ENCODE measurements at places on chromosomes 6 and 20.

GRCh38 chr20:63411898-63412631 is 50.9 kb upstream of the CHRNA4 start:
- DNase-seq: no peak

- peak; percentile 30 for DNase-seq
These were observed 6.5 kb downstream of the CEP162 start for GRCh38 chr6:84220809-84221409.

- no peak for DNase-seq
These were observed 16.3 kb upstream of the ADGRG6 start for GRCh38 chr6:142285235-142286087.

DNA sequence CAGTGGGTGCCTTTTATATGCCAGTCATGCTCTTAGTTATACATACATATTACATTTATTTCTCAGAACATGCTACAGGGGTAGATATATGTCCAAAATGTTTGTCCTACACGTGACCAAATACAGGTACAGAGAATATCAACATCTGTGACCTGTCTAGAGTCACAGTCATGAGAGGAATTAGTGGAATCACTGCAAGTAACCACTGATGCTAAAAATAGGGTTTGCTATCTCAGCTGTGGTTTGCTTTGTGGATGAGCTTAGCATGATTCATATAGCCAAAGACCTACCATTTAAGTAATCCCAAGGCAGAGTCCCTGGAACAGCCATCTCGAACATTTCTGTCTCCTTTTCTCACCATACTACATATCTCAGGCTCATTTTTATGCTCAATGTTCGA is 32.3 kb downstream of the GSTA3 start:
- peak; percentile 95 for DNase-seq

- DNase-seq: peak; percentile 57
These were observed 192.9 kb downstream of the AIG1 start for GRCh38 chr6:143253586-143253985.

- DNase-seq: no peak
These were observed 104.7 kb downstream of the ZFP64 start for GRCh38 chr20:52086878-52087277.

GRCh38 chr20:36613974-36614373 is 8.4 kb downstream of the RAB5IF start:
- no peak for DNase-seq

- DNase-seq: peak; percentile 26
These were observed 329.8 kb upstream of the SOX4 start for GRCh38 chr6:21263531-21264287.

DNA sequence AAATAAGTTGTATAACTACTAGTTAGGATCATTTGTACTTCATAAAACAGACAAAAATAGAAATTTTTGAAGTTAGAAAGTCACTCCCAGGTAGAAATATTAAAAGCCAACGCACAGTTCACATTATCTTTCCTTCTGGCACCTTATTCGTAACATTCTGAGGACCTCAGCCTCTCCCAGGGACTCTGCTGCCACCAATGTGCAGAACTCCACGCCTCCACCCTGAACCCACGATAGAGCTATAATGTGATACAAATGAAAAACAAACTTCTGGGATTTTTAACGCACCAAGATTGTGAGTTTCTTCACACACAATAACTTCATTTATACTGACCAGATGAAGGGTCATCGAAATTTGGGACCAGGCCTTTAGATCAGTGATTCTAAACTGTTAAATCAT is 9.5 kb downstream of the BMP7 start:
- DNase-seq: no peak

GRCh38 chr20:18388860-18389259 is 78.0 kb downstream of the DZANK1 start:
- peak; percentile 26 for DNase-seq

GRCh38 chr6:129695373-129696027 is 14.5 kb downstream of the ARHGAP18 start:
- DNase-seq: no peak

GRCh38 chr6:135488023-135488422 is 9.5 kb downstream of the AHI1 start:
- peak; percentile 43 for DNase-seq

DNA sequence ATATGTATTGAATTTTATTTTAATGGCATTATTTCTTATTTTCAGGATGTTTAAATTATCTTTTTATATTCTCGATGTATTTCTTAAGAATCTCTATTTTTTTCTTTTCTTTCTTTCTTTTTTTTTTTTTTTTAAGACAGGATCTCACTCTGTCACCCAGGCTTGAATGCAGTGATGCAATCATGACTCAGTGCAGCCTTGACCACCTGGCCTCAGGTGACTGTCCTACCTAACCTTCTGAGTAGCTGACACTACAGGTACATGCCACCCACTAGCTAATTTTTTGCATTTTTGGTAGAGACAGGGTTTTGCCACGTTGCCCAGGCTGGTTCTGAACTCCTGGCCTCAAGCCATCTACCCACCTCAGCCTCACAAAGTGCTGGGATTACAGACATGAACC is 143.8 kb upstream of the LAMA2 start:
- DNase-seq: no peak

GRCh38 chr6:158825951-158826306 is 6.8 kb upstream of the EZR start:
- no peak for DNase-seq

DNA sequence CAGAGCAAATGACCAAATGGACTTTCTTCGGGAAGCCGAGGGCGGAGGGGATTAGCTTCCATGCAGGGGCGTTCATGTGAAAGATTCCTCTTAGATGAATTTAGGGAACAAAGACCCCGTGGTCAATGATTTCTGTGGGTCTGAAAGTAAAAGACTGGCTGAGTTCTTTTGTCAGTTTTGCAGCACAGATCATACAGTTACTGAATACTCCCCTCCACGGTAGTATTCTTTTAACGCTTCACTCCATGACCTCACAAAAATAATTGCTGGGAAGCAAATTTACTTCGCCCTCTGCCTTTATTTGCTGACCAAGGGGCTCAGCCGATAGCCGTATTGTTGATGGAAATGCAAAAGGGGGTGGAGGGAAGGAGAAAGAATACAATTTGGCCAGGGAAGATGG is 86.0 kb upstream of the SALL4 start:
- DNase-seq: no peak

DNA sequence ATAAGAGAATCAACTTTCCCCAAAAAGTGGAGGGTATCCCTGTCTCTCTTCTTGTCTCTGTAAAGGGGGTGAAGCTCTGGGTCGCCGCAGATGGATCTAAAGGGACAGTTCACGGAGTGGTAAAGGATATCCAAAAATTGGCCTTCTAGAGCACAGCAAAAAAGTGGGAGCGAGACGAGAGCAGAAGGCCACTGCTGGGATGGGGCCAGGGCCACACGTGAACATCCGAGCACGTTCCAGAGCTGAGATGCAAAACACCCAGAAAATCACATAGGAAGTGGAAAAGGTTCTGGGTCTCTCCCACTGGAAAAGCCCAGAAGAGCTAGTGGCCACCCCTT is 837 bp downstream of the TRAM2 start:
- no peak for DNase-seq

DNA sequence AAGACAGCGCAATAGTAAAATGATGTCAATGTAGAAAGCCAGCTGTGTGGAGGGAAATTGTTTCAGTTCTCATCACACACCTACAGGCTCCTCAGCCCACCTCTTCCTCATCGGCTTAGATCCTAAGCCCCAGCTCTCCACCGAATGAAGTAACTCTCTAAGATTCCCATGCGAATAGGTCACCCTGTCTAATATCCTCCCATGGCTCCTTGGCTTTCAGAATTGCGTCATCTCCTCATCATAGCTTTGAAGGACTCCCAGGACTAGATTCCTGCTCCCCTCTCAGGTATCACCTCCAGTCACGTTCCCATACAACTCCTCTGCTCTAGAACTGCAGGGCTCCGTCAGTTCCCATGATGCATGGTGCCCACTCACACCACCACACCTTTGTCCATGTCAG is 16.2 kb upstream of the SLC22A16 start:
- DNase-seq: no peak

DNA sequence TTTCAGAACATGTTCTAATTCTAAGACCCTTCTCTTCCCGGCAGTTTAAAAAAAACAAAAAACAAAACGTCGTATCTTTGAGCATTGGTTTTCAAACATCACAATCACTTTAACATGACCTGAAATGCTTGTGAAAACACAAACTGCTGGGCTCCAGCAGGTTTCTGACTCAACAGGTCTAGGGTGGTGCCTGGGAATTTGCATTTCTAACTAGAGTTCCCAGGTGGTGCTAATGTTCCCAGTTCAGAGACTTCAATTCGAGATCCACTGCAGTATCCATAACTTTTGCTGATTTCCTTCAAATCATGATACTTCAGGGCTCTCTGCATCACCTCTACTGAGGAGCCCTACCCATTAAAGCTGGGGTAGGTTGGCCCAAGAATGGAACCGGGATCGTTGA is 850 bp upstream of the SMPDL3A start:
- DNase-seq: no peak

- DNase-seq: peak; percentile 62
These were observed 14.9 kb upstream of the PPARD start for GRCh38 chr6:35327349-35328027.

- peak; percentile 60 for DNase-seq
These were observed 176.3 kb downstream of the KCNQ5 start for GRCh38 chr6:72798196-72798595.

GRCh38 chr20:19275038-19275629 is 62.7 kb downstream of the SLC24A3 start:
- no peak for DNase-seq

DNA sequence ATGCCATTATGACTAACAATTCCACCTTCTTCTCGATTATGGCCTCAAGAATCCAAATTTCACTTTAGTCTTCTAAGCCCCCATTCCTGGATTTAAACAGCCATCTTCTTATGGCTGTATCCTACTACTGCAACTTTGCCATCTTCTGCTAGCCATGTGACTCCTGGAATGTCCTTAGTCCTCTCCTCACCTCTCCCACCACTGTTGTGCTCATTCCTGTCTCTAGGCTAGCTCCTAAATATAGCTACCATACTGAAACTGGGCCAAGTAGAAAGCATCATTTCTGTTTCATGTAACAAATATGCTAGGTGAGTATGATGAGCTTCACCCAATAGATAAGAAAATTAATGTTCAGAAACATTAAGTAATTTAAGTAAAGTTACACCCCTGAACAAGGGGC is 313.1 kb downstream of the CLVS2 start:
- no peak for DNase-seq

DNA sequence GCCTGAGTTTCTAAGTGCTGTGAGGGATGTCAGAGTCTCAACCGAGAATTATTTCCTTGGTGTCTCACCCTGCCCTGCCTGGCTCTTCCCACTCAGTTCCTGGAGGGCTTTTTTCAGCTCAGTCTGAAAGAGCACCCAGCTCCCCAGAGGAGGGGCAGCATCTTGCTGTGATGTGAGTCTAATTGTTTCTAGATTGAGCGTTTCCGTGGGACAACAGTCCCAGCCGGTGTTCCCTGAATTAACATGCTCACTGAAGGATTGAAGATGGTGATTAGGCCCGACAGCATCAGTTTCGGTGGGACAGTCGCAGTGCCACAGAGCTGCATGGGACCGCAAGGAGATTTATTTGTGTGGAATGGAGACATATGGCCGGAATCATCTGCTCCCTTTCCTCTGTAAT is 587.6 kb downstream of the DHX35 start:
- no peak for DNase-seq

- DNase-seq: peak; percentile 57
These were observed 25.3 kb upstream of the KIAA1586 start for GRCh38 chr6:57021086-57021720.
